Kidney epithelial cell (primary cell): ENCODE measurements at places on chromosomes 11 and 22. TPM values are rescaled to one million over a fixed set of nuclear protein-coding genes. Genes with fewer than 3 reads are reported as not detected.

KRTAP5-10 gene
- not detected in 2 replicates for total RNA-seq

MMP1 gene
- 3.7 and 6.0 TPM in 2 replicates for total RNA-seq

MRGPRX3 gene
- total RNA-seq: not detected in 2 replicates

DNA sequence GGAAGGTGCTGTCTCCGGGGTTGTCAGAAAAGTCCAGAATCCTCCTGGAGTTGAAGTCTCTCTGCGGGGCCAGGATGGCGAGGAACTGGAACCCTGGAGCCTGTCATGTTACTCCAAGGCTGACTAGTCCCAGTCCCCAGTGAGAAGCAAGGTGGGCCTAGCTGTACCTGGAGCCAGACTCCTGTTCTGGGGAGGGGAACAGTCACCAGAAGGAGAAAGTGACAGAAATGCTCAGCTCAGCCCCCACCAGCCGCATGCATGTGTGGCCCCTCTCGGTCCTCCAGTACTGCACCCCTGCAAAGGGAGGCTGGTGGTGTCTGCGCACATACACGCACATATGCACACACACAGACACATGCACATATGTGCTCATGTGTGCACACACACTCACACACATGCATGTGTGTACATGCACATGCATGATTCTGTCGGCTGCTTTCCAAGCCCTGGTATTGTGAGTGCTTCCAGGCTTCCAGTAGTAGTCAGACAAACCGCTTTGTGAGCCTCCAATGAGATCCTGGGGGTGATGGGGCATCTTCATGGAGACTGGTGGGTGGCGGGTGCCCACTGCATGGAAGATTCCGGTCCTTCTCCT, 54.3 kb downstream of the RTL6 start:
- no peak for DNase-seq

GRCh38 chr11:1343391-1344055, 34.1 kb upstream of the TOLLIP start:
- DNase-seq: no peak

- no peak for DNase-seq
Observed at GRCh38 chr11:45924036-45924915, 1.8 kb downstream of the LARGE2 start.
